ENCODE measurements at places on chromosomes 6 and 20. TPM values are rescaled to one million over a fixed set of nuclear protein-coding genes. Genes with fewer than 3 reads are reported as not detected.

Gene POPDC3
- total RNA-seq = not detected

Gene MCCD1
- not detected for total RNA-seq

DNA sequence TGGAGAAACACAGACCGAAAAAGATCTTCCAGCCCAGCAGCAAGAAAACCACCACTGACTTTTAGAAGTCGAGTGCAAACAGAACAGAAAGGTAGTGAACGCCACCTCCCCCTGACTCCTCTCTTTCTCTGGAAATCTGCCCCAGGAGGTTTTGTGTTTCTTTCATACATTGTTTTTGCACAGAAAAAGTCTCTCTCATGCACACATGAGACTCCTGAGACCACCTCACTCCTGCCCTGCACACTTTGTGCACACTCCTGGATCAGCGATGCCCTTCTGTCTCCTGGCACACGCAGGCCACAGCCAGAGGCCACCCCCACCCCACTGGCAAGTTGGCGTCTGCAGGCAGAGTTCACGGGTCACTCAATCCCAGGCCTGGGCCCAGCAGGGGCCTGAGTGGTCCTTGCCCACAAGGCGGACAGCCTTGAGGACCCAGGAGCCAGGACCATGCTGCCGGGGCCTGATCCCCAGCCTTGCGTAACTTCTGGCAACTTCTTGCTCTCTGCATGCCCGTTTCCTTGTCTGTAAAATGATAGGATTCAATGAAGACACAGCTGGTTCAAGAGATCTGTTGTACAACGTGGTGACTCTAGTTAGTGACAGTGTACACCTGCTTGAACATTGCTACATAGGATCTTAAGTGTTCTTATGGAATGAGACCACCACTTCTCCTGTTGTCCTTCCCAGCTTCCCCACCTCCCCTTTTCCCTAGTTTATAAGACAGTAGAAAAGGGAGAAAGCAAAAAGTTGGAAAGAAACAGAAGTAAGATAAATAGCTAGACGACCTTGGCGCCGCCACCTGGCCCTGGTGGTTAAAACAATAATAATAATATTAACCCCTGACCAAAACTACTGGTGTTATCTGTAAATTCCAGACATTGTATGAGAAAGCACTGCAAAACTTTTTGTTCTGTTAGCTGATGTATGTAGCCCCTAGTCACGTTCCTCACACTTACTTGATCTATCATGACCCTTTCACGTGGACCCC is 30.2 kb upstream of the CST7 start:
- peaks cover 7% of the 10 kb centered on the region for H3K27me3 ChIP-seq
- DNase-seq = no peak
- H3K27ac ChIP-seq = no peak overlapping the region
- no peak overlapping the region for H3K4me3 ChIP-seq
- H3K4me1 ChIP-seq = peaks cover 8% of the 10 kb centered on the region
- H3K36me3 ChIP-seq = peaks cover 5% of the 10 kb centered on the region

Gene SPATA25
- total RNA-seq = 0.84 TPM

DNA sequence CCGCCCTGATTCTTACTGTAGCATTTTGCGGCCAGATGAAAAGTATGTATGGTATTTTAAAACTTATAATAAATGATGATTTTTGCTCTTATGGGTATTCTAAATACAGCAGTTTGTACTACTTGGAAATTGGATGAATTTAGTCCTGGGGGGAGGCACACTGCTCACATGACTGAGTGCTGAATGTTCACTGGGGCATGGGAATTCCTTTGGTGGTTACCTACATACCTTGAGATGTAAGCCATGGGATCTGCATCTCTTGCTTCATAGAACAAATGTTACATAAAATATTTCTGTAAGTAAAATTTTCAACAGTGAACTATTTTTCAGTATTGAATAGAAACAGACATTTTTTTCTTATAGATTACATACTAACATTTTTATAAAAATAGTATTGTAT is 71.1 kb downstream of the FIG4 start:
- peaks cover 13% of the 10 kb centered on the region for H3K36me3 ChIP-seq
- no peak overlapping the region for H3K27ac ChIP-seq
- no peak overlapping the region for H3K4me3 ChIP-seq

DNA sequence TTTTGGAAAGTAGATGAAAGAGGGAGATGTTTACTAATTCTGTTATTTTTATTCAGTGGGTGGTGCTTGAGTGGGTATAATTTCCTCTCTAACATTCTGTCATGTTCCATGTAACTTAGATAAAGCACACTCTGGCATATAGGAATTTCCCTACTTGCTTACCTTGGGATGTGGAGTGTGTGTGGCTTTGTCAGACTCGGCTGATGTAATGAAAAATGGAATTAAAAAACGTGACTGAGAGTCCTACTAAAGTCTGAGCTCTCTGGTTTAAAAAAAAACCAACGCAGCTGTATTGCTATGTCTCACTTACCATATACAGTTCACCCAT is 98.3 kb downstream of the JARID2 start:
- no peak for DNase-seq
- H3K4me3 ChIP-seq = no peak overlapping the region
- no peaks in the 10 kb centered on the region for H3K27me3 ChIP-seq

DNA sequence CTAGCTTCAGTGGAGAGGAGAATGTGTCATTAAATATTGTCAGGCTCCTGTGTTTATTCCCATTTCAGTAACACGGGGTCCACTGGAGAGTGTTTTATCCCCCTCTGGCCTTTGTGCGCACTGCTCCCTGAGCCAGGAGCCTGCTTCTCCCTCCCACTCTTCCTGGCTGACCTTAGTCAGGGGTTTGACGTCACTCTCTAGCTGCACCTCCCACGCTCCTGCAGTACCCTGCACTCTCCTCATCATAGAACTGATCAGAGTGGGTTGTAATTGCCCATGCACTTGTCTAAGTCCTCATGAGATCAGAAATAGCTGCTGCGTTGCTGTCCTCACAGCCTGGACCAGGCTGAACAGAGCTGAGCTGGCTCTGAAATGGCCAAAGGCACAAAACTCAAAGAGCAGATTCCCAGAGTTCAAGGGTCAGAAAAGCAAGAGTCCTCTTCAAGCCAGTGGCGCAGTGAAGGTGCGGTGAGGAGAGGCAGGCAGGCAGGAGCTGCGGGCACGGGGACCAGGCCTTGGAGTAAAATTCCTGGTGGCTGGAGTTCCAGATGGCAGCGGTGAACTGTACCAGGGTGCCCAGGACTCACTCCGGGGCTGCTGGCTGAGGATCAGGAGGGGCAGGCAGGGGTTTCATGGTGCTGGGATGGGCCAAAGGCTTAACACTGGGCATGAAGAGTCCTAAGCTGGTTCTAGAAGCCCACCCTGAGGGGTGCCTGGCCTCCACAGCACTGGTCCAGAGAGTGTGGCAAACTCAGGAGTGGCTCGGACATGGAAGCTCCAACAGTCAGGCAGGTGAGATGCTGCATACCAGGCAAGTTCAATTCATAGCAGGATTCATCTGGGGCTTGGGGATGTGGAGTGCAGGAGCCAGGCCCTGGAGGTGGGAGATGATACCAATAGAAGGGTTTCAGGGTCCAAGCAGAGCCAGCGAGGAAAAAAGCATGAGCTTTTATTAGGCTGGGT is 170.9 kb downstream of the SCP2D1 start:
- no peak overlapping the region for H3K4me3 ChIP-seq
- H3K4me1 ChIP-seq = no peaks in the 10 kb centered on the region
- no peaks in the 10 kb centered on the region for H3K36me3 ChIP-seq
- H3K27me3 ChIP-seq = peaks cover 2% of the 10 kb centered on the region

DNA sequence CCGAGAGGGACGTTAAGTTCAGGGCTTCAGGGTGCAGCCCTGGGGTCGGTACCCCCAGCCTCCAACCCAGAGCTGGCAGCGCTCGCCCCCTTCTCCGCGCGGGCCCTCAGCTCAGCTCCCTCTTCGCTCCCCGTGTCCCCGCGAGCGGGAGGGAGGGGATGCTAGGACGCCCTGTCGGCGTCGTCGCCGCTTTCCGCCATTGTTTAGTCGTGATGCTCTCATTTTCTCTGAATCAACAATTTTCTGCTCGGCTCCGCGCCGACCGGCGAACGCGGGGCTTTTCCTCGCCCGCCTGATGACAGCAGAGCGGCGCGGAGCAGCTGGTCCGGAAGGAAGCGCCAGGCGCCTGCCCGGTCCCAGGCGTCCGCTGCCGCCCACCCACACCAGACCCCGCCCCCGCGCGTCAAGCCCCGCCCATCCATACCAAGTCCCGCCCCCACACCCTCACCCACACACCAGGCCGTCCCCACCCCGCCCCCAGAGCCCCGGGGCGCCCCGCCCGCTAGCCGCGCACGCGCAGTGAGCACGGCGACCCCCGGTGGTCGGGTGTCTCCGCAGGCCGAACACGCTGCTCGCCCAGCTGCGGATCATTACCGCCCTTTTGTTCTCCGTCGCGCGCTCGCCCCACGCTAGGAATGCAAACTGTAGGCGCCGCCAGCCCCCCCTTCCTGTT is 50.1 kb upstream of the SLC32A1 start:
- peak overlapping the region; percentile 60 for H3K27ac ChIP-seq
- H3K27me3 ChIP-seq = peaks cover 40% of the 10 kb centered on the region
- no peaks in the 10 kb centered on the region for H3K36me3 ChIP-seq
- peak overlapping the region; percentile 76 for H3K4me3 ChIP-seq
- H3K4me1 ChIP-seq = peaks cover 11% of the 10 kb centered on the region

DNA sequence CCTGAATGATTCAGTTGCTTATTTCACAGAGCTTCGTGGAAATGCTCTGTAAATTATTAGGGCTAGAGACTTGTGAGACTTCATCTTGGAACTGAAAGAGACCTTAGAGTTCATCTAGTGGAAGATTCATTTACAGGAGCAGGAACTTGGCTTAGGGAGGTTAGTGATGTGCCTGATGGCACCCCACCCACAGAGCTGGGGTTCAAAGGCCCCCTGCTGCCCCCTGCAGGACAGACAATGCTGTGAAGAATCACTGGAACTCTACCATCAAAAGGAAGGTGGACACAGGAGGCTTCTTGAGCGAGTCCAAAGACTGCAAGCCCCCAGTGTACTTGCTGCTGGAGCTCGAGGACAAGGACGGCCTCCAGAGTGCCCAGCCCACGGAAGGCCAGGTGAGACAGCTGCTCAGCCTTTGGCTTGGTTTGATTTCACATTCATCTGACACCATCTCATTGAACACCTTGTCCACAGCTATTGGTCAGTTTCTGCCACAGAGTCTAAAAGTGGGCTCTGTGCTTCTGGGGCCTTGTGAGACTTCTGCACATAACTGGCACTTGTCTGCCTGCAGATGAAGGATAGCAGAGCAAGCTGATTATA is 25.1 kb downstream of the MYBL2 start:
- DNase-seq = peak; percentile 71
- peaks cover 3% of the 10 kb centered on the region for H3K4me1 ChIP-seq
- peaks cover 21% of the 10 kb centered on the region for H3K36me3 ChIP-seq
- H3K27me3 ChIP-seq = no peaks in the 10 kb centered on the region
- no peak overlapping the region for H3K27ac ChIP-seq

DNA sequence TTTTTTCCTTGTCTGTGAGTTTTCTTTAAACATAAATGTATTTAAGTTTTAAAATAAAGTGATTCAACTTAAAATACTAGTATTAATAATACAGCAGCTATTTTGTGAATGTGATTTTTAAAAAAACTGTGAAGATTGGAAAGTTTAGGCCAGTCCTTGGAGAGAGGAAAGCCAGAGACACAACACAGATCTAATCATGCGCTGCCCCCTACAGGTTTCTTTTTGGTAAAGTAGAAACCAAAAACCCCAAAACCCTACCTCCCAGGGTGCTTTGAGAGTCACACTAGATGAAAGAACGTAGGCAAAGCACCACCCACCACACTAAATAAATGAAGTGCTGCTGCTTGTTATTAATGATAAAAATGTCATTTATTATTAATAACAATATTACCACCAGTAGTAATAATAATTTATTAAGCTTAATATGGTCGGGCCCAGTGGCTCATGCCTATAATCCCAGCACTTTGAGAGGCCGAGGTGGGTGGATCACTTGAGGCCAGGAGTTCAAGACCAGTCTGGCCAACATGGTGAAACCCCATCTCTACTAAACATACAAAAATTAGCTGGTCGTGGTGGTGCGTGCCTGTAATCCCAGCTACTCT is 33.7 kb downstream of the SLC9A8 start:
- peak; percentile 78 for DNase-seq
- H3K27ac ChIP-seq = no peak overlapping the region
- no peak overlapping the region for H3K4me3 ChIP-seq
- peaks cover 28% of the 10 kb centered on the region for H3K4me1 ChIP-seq
- peaks cover 42% of the 10 kb centered on the region for H3K36me3 ChIP-seq

Measured in activated CD4-positive, alpha-beta T cell treated with anti-CD3 and anti-CD28 coated beads, Interleukin-2, amount 10 ng/mL, durations not matched to agents 7 days and 5 days (primary cell).